AG08395 (cell line): ENCODE measurements at places on chromosomes 3 and 15.

DNA sequence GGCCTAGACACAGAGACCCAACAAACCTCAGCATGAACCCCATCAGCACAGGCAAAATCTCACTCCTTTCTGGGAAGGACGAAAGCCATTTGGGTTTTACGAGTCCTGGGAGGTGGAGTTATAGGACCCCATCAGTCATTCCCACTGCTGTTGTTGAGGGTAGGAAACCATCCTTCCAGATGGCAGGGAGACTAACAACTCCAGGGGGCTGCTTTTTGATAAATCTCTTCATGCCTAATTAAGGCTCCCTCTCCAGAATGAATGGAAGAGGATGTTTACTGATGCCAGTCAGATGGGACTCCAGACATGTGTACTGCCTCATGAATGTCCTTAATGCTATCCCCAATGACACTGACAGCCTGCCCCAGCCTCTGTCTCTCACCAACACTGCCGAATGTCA, 75.3 kb downstream of the ST8SIA2 start:
- DNase-seq = no peak

DNA sequence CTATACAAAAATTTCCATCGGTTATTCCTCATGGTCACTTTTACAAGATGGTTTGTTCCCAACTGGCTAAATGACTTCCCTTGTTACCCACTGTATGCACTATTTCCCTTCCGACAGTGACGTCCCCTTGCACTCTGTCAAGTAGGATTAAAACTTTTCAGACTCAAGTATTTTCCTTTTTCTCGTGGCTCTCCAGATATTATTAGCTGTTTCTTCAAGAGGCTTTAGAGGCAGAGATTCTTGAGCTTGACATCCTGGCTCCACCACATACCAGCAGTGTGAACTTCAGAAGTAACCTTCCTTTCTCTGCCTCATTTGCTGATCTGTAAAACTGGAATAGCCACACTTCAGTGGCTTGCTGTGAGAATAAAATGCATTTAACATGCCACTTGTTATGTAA, 14.0 kb downstream of the CSNK1G1 start:
- no peak for DNase-seq

GRCh38 chr3:17820704-17821103, 78.3 kb upstream of the TBC1D5 start:
- DNase-seq = no peak

- DNase-seq = peak; percentile 72
Measured at GRCh38 chr3:72872183-72872582, 15.7 kb upstream of the GXYLT2 start.

DNA sequence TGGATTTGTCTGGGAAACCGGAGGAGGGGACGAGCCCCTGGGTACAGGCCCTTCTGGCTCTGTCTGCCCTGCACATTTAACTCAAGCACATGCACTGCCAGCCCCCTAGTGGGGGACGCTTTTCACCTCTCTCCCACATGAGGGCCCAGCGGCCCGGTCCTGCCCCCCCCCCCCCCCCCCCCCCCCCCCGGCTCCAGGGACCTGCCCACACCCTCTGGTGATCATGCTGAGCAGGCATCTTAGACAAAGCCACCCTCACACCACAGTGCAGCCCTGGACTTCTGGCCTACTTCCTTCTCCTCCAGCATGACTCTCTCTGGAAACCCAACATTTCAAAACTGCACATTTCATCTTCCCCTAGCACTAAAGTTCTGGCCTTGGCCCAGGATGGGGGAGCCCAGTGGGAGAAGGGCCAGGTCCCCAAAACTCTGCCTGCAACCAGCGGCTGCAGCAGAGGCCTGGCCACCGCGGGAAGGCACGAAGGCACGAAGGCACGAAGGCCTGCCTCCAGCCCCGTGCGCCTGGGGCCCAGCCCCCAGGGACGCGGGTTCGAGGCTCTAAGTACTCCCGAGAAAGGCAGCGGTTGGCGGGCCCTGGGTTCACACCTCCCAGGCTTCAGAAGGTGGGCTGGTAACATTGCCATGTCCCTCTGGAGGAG, 14.1 kb downstream of the KLF15 start:
- no peak for DNase-seq

- peak; percentile 41 for DNase-seq
Measured at GRCh38 chr3:64220161-64220914, 4.9 kb downstream of the PRICKLE2 start.

GRCh38 chr15:62449638-62450037, 284.6 kb upstream of the C2CD4B start:
- no peak for DNase-seq

GRCh38 chr15:45431511-45431910, 53.2 kb upstream of the GATM start:
- no peak for DNase-seq

GRCh38 chr3:172467170-172467824, 19.0 kb upstream of the GHSR start:
- peak; percentile 20 for DNase-seq

- DNase-seq = no peak
Measured at GRCh38 chr15:77815015-77815414, 182.3 kb upstream of the LINGO1 start.

DNA sequence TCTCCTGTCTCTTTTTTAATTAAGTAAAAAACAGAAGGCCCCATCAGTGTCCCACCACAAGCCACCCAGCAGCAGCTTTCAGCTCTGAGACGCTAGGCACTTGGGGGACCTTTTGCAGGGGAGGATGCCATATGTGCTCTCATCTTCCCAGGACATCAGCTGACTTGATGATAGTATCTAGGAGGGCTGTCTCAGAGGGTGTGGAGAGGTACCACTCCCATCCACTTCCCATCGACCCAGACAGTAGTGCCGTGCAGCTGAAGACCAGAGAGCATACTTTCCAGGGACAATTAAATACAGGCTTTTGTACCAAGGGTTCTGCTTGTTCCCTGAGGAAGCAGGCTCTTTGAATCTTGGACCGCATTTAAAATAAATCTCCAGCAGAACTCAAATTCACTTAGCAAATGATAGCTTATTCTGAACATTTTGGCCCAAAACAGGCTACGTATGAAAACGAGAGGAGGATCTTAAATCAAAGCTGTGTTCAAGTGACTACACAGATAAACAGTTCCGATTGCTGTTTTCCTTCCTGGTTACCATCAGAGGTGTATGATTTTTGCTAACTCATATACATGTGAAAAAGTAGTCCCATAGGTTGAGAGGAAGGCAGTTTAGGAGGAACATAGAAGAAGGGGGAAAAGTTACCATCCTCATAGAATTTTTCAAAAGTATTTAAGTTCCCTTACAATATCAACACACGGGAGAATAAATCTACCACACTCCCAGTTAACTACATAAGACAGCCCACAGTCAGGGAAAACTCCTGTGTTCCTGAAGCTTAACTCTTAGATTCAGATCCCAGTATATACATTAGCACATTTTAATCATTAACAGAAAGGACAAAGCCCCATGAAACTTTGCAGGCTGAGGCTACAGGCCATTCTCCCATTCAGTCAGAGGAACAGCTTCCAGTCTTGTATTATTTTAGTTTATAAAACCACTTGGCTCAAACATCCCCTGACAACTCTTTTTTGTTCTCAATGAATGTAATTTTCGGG, 9.5 kb downstream of the WNT5A start:
- no peak for DNase-seq

DNA sequence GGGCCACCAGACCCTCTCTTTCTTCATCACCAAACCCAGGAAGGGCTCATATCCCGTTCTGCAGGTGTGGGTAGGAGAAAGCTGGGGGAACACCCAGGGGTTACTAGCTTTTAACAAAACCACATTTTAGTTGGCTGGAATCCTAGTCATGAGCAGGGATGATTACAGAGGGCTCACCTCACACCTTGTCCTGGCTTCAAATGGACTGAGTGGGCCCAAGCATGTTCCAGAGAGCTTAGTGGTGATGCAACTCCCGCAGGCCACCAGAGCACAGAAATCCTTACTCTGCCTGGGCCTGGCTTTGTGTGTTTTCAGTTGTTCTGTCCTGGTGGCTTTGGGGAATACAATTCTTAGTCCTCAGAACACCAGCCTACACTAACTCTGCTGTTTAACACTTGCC, 56.8 kb upstream of the RYK start:
- DNase-seq = no peak

DNA sequence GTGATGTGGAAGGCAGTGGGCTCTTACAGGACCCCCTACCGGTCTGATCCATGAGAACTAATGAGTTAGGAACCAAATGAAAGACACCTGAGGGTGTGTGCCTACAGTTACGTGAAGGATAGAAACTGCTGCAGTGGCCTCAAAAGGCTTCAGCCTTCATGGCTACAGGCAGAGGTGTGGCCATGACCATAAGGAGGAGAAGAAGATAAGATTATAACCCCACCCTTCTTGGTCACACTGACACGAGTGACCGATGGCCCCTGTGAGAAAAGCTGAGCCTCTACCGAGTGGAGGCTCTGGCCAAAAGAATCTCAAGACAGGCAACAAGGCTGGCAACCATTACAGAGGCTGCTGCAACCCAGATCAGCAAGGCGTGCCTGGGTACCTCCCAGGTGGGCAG, 6.3 kb downstream of the RFT1 start:
- DNase-seq = no peak

DNA sequence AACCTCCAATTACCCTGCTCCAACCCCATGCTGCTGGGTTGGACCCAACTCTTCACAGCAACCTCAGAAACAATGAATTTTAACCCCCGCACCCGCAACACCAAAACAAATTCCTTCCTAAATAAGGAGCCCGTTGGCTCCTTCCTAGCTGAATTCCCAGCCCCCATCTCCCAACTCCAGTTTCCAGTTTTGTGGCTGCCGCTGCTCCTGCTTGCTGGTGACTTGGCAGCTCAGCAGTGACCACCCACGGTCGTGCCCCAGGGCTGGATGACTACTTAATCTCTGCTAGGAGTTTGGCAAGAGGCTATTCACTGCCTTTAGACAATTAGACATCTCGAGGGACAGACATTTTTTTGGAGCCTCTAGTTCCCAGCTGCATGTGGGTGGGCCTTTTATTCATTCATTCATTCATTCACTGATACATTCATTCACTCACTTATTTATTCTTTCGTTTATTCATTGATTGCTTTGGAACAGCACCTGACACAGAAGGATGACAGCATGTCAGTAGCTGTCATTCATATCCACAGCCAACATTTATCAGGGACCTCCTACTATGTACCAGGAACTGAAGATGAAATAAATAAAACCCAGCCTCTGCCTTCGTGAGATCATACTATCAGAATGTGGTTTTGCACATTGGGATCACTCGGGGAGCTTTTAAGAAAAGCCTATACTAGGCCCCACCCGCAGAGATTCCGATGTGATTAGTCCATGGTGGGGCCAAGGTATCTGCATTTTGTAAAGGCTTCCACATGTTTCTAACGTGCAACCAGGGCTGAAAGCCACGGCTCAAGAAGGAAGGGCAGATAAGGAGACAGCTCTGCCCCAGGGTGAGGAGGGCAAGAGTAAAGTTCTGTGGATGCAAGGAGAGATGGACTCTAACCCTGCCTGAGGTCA, 256.5 kb downstream of the SHQ1 start:
- peak; percentile 94 for DNase-seq

DNA sequence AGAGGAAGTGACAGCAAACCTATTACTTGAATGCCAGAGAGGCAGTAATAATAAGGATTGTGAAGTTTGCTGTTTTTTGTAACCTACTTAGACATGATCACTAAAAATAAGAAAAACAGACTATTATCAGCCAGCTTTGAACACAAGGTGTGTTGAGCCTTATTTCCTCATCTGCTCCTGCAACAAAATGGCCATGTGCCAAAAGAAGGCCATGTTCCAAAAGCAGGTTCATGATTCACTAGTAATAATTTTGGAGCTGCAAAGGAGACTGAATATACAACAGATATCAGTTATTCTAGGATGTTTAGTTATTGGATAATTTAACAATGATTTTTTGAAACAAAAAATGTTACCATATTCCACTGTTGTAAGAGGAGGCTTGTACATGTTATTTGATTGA, 578.7 kb downstream of the SQOR start:
- DNase-seq = no peak

GRCh38 chr3:152196782-152197181, 71.9 kb upstream of the MBNL1 start:
- no peak for DNase-seq

DNA sequence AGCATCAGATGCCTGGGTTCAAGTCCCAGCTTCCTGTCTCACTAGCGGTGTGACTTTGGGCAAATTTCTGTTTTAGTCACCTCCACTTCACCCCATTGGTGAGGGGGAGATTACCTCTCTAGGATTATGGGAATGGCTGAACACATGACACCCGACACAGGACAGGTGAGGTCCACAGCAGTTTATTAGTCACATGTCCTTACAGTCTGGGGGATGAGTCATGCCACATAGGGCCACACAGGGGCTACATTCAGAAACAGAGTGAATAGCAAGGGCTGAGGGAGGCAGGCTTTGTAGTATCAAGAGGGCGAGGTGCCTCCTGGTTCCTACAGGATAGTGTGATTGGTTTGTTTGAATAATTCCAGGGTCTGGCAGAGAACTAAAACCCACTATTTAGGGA, 15.2 kb upstream of the ITGA11 start:
- DNase-seq = no peak

DNA sequence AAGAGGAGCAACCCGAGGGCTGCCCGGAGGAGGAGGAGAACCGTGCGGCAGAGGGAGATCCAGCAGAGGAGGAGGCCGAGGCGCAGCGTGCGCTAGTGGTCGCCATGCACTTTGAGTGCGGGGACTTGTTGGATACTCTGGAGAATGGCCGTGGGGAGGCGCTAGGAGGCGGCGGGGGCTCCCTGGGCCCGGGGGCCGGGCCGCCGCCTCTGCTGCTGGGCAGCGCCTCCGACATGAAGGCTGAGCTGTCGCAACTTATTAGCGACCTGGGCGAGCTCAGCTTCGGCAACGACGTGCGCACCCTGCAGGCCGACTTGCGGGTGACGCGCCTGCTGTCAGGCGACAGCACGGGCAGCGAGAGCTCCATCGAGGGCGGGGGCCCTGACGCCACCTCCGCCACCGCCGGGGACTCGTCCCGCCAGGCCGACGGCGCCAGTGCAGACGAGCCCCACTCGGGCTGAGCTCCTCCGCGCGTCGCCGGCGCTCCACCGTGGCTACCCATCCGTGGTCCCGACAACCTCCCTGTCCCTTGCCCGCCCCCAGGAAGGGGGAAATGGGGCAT, 2.0 kb downstream of the FAM43A start:
- peak; percentile 53 for DNase-seq

- no peak for DNase-seq
Measured at GRCh38 chr15:90887037-90887481, 2.8 kb downstream of the FES start.

DNA sequence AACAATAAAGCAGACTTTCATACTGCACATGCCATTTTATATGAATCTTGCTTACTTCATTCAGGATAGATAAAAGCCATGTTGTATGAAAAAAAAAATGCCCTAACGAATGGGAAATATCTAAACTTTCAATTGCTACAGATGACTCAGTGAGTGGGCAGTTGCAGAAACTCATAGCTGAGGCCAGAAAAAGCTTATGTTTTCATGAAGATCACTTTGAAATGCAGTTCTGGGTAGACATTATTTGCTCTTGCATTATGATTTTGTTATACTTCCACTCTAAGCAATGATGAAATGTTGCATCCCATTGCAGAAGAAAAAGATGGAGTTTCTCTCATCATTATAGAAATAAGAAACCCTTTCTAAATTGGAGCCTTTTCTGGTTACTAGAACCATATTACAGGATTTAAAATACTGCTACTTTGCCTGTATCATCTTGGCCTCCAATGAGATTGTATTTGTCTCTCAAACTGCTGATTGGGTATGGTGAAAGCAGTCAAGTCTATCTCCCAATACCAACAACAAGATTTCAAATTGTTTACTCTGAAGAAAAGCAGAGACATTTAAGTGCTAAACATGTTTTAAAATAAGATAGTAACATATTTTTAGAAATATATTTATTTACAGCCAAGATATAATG, 17.0 kb downstream of the PEAK1 start:
- peak; percentile 53 for DNase-seq
